Endothelial cell (in vitro differentiated cells): ENCODE measurements at places on chromosomes 6 and 20.
A peak's percentile ranks its signal among the peaks of the same experiment; 100 is the strongest.

- DNase-seq = no peak
Observed at GRCh38 chr6:161029195-161029809, 37.7 kb downstream of the MAP3K4 start.

GRCh38 chr20:11232896-11233295 lies 559.1 kb upstream of the JAG1 start:
- DNase-seq = no peak

GRCh38 chr6:159736908-159737307 lies 9.6 kb downstream of the WTAP start:
- DNase-seq = no peak

DNA sequence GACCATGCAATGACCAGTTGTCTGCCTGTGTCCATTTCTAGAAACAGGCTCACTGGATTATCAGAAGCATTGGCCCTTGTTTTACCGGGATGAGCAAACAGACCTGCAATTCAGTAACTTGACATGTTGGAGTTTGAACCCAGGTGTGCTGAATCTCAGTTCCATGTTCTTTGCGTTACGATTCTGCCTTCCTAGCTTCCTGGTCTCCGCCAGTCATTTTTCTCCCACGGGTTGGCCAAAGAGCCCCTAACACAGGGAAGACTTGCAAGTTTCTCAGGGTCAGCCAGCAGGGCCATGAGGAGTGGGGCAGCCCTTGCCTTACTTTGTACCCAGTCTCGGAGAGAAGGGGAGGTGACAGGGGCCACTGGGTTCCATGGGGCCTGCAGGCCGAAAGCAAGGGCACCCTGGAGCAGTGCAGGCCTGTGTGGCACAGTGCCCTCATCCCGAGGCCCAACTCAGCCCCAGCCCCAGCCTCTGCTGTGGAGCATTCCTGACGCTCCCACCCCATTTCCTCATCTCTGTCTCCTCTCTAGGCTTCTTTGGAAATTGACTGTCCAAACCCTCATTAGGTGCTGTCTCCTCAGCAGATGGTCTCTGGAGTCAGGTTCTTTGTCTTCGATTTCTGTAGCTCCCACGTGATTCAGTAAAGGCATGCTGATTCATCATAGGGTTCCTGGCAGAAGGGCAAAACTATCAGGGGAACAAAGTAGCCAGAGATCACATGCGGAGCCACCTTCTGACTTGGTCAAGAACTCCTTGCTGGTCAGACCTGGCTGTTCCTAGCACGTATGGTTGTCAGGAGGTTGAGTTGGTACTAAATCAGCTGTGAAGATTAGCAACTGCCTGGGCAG lies 23.6 kb downstream of the CDS2 start:
- no peak for DNase-seq

- DNase-seq = no peak
Observed at GRCh38 chr6:22029171-22029570, 267.7 kb downstream of the PRL start.

DNA sequence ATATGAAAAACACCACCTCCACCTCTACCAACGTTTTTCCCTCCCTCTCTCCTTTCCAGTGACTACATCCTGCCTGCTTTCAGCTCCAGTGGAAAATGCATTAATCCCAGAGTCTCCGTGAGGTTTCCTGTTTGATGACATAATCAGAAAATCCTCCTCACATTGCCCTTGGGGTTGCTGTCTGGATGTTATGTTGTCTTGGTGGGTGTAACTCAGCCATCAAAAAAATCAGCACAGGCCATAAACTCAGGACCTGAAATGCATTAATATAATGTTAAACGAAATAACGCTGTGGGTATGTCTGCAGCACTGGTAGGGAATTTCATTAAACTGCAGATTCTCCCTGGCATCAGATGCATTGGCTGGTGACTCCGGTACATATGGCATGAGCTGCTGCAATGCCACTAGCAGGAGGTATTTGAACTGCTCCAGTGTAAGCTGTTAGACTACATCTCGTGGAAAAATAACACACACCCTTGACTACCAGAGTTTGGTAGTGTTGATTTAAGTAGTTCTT lies 297.8 kb downstream of the PRL start:
- DNase-seq = no peak

DNA sequence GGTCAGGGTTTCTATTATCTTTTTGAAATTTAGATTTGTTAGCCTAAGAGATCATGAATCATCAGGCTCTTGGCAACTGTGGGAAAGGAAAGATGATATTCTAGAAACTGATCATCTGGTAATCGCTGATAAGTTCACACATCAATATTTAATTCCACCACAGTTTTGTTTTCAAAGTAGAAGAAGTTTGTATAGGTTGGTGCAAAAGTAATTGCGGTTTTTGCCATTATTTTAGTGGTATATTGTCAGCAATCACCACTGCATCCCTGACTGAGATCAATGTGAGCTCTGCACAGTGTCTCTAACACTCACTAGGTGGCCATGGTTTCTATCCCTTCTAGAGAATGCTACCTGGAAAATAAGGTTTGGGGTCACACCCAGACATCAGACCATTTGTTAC lies 17.0 kb upstream of the PXDC1 start:
- DNase-seq = no peak

GRCh38 chr20:38152175-38152620 lies 12.9 kb downstream of the TGM2 start:
- DNase-seq = no peak

- no peak for DNase-seq
Observed at GRCh38 chr6:6793388-6794250, 205.1 kb downstream of the LY86 start.

GRCh38 chr6:105691081-105691480 lies 288.2 kb upstream of the PREP start:
- DNase-seq = no peak

GRCh38 chr6:7479801-7480266 lies 61.6 kb upstream of the DSP start:
- DNase-seq = no peak

GRCh38 chr20:1696521-1697209 lies 39.1 kb upstream of the SIRPG start:
- DNase-seq = no peak

DNA sequence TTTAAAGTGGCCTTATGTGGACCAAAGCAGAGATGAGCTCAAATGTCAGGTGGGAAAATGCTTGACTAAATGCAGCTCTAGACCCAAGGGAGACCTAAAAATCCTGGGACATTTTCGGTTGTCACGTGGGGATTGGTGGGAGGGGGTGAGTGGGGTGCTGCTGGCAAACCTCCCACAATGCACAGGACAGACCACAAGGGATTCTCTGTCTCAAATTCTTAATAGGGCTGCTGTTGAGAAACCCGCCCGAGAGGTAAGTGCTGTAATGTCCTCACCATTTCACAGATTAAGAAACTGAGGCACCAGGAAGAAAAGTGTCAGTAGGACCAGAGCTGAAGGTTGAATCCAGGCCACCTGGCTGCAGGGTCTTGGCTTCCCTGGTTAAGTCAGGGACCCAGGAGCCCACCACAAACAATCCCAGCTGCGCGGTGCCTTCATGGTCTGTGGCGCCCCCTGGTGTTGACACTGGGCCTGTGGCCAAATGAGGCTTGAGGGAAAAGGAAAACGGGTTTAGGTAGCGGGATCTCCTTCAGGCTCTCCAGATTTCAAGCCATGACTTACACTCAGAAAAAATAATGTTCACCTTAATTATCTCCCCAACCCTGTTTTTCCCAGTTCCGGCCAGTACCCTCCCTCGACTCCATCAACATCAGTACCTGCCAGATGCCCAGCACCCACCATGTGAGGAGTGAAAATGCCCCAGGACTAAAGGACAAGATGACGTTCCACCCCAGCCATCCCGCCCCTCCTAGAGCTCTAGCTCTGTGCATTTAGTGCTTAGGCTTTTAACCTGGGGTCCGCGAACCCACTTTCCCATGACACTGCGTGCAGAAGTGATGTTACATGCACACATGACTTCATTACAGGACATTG lies 7.2 kb downstream of the HLA-G start:
- DNase-seq = peak; percentile 64

DNA sequence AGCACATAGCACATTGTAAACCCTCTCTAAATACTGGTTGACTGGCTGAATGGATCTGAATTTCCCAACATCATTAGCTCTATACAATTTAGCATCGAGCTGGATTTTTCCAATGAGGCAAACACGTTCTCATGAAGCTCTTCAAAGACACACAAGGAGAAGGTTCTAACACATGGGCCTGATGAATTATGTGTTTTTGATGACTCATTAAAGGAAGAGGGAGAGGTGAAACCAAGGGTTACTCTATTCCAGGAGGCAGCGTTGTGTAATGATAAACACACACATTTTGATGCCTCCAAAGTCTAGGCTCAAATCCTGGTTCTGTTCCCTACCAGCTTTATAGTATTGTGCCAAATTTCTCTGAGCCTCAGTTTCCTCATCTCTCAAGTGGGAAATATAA lies 84.3 kb downstream of the PFDN4 start:
- no peak for DNase-seq

- no peak for DNase-seq
Observed at GRCh38 chr6:81572020-81572419, 180.5 kb downstream of the TENT5A start.

DNA sequence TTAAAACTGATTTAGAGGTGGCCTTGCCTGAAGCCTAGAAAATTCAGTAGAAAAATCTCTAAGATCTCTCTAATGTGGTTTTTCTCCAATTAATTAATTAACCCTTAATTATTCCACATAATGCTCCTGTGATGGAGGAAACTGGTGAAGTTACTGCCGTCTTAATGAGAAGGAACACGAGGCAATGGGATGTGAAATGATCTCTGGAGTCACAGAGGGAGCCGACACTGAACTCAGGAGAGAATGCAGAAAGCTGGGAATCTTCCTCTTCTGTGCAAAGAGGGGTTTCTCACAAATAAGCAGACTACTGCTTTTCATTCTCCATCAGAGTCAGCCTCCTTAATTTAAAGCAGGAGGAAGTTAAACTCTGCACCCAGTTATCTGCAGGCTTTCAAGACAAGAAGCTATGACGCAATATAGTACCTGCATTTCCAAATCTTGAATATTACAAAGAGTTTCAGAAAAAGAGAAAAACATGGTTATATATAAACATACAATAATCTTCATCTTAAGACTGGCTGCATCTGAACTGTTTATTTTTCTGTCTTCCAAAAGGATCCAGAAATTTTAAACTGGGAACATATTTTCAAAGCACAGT lies 18.1 kb upstream of the SNRPB2 start:
- DNase-seq = no peak

GRCh38 chr6:24408719-24409410 lies 6.1 kb downstream of the MRS2 start:
- no peak for DNase-seq

DNA sequence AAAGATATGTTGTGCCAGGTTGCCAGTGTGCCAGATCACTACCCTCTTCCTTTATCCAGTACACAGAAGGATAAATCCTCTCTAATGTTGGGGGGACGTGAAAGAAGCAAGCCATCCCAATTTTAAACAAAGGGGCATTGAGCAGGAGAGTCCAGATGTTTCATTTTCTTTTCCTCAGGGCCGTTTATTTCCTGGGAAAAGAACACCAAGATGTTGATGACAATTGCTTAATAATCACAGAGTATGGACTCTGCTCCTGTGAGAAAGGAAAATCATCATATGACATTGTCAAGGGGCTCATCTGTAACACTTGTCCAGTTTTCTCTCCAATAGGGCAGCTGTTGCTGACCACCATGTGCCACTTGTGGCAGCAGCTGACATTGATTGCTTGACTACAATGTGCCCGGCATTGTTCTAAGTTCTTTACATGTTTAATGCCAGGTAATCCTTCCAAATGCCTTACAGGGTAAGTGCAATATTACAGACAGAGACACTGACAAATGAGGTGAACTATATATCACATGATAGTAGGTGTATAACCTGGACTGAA lies 161.4 kb downstream of the CD109 start:
- no peak for DNase-seq

- no peak for DNase-seq
Observed at GRCh38 chr6:45808917-45809316, 206.7 kb downstream of the CLIC5 start.
